ENCODE measurements at places on chromosomes 5 and 9.

DNA sequence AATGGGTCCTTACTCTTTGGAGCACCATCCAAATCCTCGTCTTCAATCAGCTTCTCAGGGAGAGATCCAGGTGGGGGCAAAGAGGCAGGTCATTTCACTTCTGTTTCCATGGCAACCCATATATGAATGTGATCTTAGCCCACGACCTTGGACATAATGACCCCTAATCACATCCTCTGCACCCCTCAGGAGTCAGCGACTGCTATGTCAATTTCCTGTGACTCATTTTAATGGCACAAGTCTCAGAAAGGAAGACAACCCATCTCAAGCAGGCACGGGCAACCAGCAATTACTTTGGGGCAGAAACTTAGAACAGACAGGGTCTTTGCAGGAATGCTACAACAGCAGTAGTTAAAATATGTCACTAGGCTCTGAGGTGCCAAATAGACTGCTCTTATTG lies 591.2 kb downstream of the TLR4 start:
- DNase-seq = no peak

DNA sequence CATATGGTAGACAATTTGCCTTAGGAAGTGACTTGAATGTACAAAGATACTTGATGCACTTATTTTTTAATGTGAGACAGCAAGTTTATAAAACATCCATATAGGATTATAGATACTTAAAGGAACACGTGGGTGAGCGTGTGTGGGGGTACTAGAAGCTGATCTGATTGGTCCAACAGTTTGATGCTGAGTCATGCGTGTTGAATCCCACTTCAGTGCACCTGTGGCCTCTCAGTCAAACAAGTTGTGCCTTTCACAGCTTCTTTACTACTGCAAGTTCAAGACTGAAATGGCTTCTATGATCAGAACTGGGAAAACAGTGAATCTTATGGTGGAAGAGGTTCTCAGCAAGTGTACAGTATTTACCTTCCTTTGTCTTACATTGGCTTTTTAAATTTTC lies 98.9 kb downstream of the MAP1B start:
- no peak for DNase-seq

- DNase-seq = no peak
These were observed 215.5 kb upstream of the KCNN2 start for GRCh38 chr5:114146398-114146797.

DNA sequence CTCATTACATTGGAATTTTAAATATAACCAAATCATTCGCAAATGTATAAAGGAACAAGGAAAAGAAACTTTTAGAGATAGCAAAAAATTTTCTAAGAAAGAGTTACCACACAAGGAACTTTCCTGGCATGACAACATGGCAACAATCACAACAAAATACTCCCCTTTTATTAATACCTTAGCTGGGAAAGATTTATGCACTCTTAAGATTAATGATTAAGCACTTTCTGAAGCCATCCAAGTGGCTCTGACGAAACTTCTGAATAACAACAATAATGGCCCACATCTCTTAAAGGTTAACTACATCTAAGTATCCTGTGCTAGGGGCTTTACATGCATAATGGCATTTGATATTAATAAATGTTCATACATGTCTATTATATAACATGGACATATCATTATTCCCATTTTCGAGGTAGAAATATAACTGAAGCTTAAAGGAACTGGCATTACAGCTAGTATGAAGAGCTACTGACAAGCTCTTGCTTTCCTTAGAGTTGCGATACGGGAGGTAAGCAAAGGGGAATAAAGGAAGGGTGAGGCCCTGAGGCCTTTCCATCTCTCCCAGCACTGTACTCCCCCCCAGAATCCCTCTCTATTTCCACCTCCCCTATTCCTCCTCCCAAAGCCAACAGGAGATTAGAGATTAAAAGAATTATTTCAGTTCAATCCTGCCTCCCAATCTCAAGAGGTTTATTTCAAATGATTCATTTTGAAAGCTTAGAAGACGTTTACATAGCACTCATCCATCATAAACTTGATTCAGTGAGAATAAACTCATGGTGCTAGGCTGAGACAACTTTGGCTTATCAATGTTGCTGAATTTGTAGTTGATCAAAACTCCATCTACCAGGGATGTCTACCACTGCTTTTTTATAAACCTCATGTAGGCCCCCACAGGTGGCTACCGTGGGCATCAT lies 9.6 kb downstream of the MTMR12 start:
- DNase-seq = no peak

- DNase-seq = no peak
These were observed 256.9 kb upstream of the ST8SIA4 start for GRCh38 chr5:101160002-101160401.

DNA sequence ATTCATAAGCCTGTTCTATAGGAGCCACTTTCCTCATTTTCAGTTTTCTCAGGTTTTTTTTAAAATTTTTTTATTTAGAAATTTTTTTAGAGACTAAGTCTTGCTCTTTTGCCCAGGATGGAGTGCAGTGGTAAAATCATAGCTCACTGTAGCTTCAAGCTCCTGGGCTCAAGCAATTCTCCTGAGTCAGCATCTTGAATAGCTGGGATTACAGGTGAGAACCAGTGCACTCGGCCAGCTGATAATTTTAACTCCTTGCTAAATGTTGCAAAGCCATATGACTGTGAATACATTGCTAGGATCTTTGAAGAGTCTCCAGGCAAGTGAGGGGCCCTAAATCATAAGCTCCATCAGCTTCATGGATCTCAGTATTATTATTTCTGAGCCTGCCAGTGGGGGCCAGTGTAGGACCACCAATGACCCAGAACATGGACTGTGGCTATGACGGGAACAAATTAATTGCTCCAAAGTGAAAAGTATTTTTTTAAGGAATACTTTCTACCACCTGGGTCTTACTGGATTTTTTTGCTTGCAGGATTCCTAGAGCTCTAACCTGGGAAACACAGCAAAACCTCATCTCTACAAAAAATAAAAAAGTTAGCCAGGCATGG lies 5.7 kb upstream of the GAPVD1 start:
- DNase-seq = no peak

DNA sequence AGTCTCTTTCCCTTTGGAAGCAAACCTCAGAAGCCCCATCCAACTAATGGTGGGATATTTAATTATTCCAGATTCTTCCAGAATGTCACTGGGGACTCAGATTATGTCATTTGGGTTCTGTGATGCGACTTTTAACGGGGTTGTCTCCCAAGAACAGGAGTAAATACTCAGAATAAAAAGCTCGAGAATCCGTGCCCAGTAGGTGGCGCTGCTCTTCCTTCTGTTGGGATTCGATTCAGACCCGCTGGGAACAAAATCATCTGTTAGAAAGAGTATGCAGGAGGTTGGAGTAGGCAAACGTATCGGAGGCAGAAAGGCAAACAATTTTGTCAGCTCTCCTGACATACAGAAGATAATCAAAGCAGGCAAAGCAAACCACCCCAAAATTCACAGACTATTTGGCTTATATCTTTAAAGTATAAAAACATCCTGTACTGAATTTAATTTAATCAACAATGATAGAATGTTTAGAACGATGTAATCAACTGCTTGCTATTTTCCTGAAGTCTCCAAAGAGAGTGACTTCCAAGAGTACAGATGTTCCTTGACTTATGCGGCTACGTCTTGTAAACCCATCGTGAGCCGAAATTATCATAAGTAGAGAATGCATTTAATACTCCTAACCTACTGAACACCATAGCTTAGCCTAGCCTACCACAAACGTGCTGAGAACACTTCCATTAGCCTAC lies 169.8 kb upstream of the RAI14 start:
- DNase-seq = peak; percentile 47

Data from CD4-positive, alpha-beta T cell treated with Interleukin-1 beta for 1 hour (primary cell).